ENCODE measurements at places on chromosomes 2 and 18. TPM values are rescaled to one million over a fixed set of nuclear protein-coding genes. Genes with fewer than 3 reads are reported as not detected.

- no peak overlapping the region for H3K4me3 ChIP-seq
- H3K27me3 ChIP-seq = no peaks in the 10 kb centered on the region
- no peak for DNase-seq
- H3K36me3 ChIP-seq = no peaks in the 10 kb centered on the region
- no peaks in the 10 kb centered on the region for H3K4me1 ChIP-seq
- H3K27ac ChIP-seq = no peak overlapping the region
Measured at GRCh38 chr2:199861132-199861774, 10.3 kb upstream of the FTCDNL1 start.

DNA sequence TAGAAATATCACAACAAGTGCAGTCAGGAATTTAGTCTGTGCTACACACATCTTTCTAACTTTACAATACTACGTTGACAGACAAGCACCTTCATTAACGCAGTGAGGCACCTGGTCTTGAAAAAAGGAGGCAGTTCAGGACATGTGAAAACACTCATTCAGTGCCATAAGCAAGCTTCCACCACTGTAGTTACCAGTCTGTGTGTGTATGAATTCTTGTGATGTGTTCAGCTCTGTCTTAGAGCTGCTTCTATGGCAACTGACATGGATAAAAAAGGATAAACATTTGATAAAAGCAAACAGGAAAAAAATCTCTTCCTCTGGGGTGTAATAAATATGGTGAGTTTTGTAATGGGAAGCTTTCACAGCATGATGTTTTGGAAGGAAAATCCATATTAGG is 623.8 kb upstream of the NXPH2 start:
- no peaks in the 10 kb centered on the region for H3K4me1 ChIP-seq
- DNase-seq = no peak
- H3K27ac ChIP-seq = no peak overlapping the region
- no peak overlapping the region for H3K4me3 ChIP-seq
- no peaks in the 10 kb centered on the region for H3K36me3 ChIP-seq

GRCh38 chr2:88201811-88202169 is 31.6 kb downstream of the THNSL2 start:
- DNase-seq = no peak
- no peak overlapping the region for H3K4me3 ChIP-seq
- H3K36me3 ChIP-seq = no peaks in the 10 kb centered on the region

DNA sequence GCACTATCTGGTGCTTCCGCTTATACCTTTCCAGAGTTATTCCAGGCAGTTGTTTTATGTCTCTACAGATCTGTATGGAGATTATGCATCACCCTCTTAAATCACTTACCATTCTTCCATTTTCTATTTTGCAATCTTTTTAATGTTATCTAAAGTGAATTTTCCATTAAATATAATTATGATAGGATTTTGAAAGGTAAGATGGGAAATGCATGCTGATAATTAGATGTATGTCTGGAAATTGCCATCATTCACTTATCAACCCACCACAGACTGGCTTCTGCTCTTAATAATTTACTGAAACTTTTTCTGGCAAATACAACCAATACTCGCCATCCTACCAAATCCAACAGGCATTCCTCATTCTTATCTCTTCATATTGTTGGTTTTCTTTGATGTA is 227.4 kb upstream of the MC4R start:
- H3K4me3 ChIP-seq = no peak overlapping the region
- H3K4me1 ChIP-seq = no peaks in the 10 kb centered on the region
- no peak for DNase-seq
- no peaks in the 10 kb centered on the region for H3K27me3 ChIP-seq
- H3K36me3 ChIP-seq = no peaks in the 10 kb centered on the region

GRCh38 chr18:57270156-57270555 is 82.2 kb upstream of the ST8SIA3 start:
- no peaks in the 10 kb centered on the region for H3K4me1 ChIP-seq
- DNase-seq = no peak
- H3K27me3 ChIP-seq = no peaks in the 10 kb centered on the region

DNA sequence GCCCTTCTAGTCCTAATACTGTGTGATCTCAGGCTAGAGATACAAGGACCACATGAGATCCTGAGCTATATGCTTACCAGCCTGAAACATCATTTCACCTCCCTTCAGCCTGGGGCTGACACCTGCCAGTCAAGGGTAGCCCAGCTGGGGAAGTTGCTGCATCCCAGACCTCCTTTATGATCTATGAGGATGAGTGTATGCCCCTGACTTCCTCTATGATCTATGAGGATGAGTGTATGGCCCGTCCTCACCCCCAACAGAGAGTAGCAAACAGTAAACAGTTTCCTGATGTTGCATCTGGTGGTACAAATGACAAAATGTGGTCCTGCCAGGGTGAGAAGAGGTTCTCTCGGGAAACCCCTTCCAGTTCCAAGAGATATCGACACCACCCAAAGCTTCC is 8.9 kb upstream of the OTOF start:
- no peak overlapping the region for H3K4me3 ChIP-seq
- H3K36me3 ChIP-seq = no peaks in the 10 kb centered on the region
- H3K27me3 ChIP-seq = no peaks in the 10 kb centered on the region
- H3K27ac ChIP-seq = no peak overlapping the region
- no peak for DNase-seq

DNA sequence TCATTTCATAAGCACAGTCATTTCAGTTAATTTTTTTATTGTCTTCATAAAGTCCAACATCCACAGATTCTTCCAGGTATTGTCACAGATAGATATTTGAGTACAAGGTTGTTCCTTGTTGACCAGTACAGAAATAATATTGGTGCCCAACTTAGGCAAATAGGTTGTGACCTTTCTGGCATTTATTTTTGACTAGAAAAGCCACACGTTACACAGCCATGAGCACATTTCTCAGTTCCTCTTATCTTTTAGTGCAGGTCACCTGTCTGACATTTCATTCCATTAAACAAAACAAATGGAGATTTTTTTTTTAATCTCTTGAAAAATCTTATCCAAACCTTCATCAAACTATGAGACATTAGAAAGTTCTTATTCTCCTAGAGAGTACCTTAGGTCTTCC is 428.8 kb downstream of the ZNF521 start:
- no peaks in the 10 kb centered on the region for H3K36me3 ChIP-seq
- H3K27ac ChIP-seq = no peak overlapping the region
- no peaks in the 10 kb centered on the region for H3K27me3 ChIP-seq
- H3K4me3 ChIP-seq = no peak overlapping the region
- H3K4me1 ChIP-seq = no peaks in the 10 kb centered on the region

DNA sequence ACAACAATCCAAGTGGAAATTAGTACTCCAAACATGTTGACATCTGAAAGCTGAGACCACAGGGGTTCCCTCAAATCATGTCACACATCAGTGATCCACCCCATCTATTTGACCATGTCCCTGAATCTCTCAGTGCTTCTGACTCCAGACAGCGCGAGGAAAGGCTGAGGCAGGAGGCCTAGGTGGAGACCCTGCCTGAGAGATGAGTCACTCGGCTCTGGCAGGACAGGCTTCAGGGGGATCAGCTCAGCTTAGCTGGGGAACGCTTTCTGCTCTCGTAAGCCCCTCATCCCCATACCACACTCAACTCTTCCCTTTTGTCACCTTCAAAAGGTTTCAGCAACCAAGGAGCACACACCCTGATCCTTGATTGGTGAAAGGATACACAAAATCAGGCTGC is 5.8 kb upstream of the FAM228A start:
- no peaks in the 10 kb centered on the region for H3K36me3 ChIP-seq
- H3K4me3 ChIP-seq = no peak overlapping the region
- no peak for DNase-seq
- H3K4me1 ChIP-seq = no peaks in the 10 kb centered on the region
- no peaks in the 10 kb centered on the region for H3K27me3 ChIP-seq

GRCh38 chr18:5066380-5066977 is 130.6 kb downstream of the AKAIN1 start:
- H3K36me3 ChIP-seq = no peaks in the 10 kb centered on the region
- no peak for DNase-seq
- no peaks in the 10 kb centered on the region for H3K4me1 ChIP-seq
- H3K27me3 ChIP-seq = no peaks in the 10 kb centered on the region
- H3K27ac ChIP-seq = no peak overlapping the region
- no peak overlapping the region for H3K4me3 ChIP-seq

DNA sequence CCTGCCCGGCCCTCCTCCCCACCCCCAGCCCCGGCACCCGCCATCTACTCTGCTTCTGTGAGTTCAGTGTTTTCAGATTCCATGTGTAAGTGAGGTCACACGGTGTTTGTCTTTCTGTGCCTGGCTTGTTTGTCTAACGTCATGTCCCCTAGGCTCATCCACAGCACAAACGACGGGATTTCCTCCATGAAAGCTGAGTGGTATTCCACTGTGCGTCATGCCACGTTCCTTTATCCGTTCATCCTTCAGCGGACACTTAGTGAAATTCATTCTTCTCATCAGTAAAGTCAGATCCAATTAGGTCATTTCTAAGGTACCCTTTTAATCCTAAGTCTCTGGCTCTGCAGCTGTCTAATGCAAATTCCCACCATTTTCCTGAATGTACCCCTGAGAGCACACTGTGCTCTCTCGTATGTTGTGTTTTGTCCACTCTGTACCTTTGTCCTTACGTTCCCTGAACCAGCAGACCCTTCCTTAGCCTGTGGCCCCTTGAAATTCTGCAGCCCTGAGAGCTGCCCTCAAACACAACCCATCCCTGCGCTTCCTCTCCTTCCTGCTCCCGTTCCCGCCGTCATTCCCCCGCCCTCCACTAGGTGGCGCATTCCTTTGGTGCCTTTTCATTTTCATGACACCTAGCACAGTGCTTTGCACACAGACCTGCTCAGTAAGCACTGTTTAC is 44.1 kb downstream of the TRAPPC12 start:
- DNase-seq = no peak
- no peak overlapping the region for H3K27ac ChIP-seq
- no peak overlapping the region for H3K4me3 ChIP-seq
- no peaks in the 10 kb centered on the region for H3K4me1 ChIP-seq
- peaks cover 66% of the 10 kb centered on the region for H3K36me3 ChIP-seq
- no peaks in the 10 kb centered on the region for H3K27me3 ChIP-seq

DNA sequence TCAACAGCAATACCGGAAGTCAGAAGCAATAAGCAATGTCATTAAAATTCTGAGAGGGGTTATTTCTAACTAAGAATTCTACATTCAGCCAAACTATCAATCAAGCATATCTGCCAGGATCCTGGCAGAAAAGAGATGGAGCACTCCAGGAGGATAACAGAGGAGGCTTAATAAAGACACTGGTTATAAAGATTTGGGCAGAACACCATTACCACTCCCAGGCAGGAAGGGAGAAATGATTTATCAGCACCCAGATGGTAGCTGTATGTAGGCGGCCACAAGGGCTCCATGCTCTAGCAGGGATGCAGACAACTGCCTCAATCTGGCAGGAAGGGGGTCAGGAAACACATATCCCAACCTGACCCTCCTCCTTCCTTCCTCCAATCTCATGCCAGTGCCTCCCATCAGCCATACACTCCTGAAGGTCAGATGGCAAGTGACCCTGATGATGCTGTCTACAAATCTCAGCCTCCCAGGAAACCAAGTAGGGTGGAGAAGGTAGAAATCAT is 20.5 kb upstream of the TNFAIP6 start:
- no peaks in the 10 kb centered on the region for H3K4me1 ChIP-seq
- no peaks in the 10 kb centered on the region for H3K36me3 ChIP-seq
- no peaks in the 10 kb centered on the region for H3K27me3 ChIP-seq
- no peak for DNase-seq
- no peak overlapping the region for H3K27ac ChIP-seq

DNA sequence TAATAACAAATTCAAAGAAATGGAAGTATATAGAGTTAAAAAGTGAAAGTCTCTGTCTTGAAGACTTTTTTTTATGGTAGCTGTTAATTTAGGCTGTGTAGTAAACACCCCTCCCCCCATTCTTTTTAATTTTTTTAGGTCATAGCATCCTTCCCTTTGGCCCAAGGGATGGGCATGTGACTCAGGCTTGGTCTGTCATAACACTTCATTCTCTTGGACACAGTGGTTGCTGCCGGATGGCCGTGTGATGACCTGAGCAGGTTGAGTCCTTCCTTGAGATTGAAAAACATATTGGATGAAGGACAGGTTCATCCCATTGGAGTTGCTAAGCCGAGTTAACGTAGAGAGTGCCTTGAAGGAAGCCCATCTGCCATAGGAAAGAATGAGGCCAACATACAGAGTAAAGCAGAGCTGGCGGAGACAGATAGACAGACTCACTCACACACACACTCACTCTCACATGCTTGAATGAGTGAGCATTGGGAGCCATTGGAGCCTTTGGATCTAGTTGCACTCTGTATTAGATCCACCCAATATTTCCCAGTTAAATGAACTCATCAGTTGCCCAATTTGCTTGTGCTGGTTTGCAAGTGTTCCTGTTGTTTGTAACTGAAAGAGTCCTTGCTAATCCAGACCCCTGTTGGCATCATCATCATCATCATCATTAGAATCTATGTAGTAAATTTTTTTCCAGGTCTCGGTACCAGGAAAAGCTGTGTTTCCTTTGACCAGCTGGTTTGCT is 14.7 kb downstream of the NCOA1 start:
- H3K4me1 ChIP-seq = peaks cover 24% of the 10 kb centered on the region
- no peaks in the 10 kb centered on the region for H3K27me3 ChIP-seq
- H3K4me3 ChIP-seq = no peak overlapping the region
- H3K36me3 ChIP-seq = no peaks in the 10 kb centered on the region
- H3K27ac ChIP-seq = no peak overlapping the region
- DNase-seq = no peak

GRCh38 chr2:201235860-201236811 is 24.2 kb upstream of the CASP8 start:
- no peaks in the 10 kb centered on the region for H3K36me3 ChIP-seq
- peaks cover 9% of the 10 kb centered on the region for H3K4me1 ChIP-seq
- H3K27ac ChIP-seq = no peak overlapping the region
- no peaks in the 10 kb centered on the region for H3K27me3 ChIP-seq
- no peak overlapping the region for H3K4me3 ChIP-seq

DNA sequence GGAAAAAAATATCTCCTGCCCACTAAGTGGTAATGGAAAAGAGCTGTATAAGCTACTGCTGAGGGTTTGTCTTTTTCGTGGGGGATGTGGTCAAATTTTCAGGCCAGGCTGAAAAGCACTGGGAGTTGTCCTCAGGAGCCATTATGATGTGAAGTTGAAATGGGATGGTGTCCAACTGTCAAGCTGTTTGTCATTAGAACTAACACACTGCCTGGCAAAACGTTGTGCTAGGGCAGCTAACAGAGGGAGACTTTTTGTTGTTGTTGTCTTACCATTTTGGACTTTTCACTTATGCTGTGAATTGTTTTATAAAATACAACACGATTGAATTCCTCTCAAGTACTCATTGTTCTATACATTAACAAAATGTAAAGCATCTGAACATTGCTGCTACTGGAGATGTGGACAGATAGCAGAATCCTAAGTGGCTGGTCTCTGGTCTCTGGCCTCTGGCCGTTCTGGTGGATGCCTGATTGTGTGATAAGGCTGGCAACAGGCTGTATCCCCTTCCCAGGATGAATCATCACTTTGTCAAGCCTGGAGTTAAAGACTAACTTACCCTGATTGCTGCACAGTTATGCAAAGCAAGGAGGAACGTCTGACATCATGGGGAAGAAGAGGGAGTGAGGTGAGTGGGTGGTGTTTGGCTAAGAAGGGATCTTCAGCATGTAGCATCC is 2.3 kb downstream of the MYO1B start:
- H3K27me3 ChIP-seq = no peaks in the 10 kb centered on the region
- peak overlapping the region; percentile 48 for H3K27ac ChIP-seq
- H3K4me1 ChIP-seq = peaks cover 11% of the 10 kb centered on the region

- H3K27ac ChIP-seq = no peak overlapping the region
- H3K36me3 ChIP-seq = no peaks in the 10 kb centered on the region
- H3K27me3 ChIP-seq = no peaks in the 10 kb centered on the region
- no peaks in the 10 kb centered on the region for H3K4me1 ChIP-seq
- no peak for DNase-seq
Measured at GRCh38 chr2:17672583-17673317, 80.9 kb downstream of the SMC6 start.

SEPTIN10 gene
- 178 TPM for total RNA-seq

PTPRN gene
- total RNA-seq = 8.0 TPM

SLC9A2 gene
- total RNA-seq = not detected

CXCR1 gene
- total RNA-seq = not detected

PARD6G gene
- total RNA-seq = 6.2 TPM

SNTG2 gene
- 5.2 TPM for total RNA-seq

GPR35 gene
- total RNA-seq = 7.8 TPM

MYO3B gene
- not detected for total RNA-seq
